Fibroblast of skin of left quadriceps (primary cell): ENCODE measurements at places on chromosomes 4 and X.

- no peak for DNase-seq
Measured at GRCh38 chr4:146211440-146211839, 2.9 kb upstream of the REELD1 start.

DNA sequence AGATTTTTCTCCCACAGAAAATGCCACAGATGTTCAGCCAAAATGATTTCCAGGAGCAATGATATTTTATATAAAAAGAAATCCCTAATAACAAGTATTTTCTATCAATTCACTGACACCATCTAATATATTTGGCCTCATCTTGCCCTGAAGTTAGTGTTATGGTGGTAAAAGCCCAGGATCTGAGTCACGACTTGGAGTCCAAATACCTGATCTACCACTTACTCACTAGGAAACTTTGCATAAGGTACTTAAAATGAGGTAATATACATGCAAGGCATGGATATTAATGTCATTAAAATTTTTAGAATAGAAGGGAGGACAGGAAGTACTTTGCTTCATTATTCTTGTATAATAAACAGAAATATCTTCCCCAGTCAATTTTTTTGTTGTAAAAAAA is 16.3 kb downstream of the PPP3CA start:
- DNase-seq = no peak

DNA sequence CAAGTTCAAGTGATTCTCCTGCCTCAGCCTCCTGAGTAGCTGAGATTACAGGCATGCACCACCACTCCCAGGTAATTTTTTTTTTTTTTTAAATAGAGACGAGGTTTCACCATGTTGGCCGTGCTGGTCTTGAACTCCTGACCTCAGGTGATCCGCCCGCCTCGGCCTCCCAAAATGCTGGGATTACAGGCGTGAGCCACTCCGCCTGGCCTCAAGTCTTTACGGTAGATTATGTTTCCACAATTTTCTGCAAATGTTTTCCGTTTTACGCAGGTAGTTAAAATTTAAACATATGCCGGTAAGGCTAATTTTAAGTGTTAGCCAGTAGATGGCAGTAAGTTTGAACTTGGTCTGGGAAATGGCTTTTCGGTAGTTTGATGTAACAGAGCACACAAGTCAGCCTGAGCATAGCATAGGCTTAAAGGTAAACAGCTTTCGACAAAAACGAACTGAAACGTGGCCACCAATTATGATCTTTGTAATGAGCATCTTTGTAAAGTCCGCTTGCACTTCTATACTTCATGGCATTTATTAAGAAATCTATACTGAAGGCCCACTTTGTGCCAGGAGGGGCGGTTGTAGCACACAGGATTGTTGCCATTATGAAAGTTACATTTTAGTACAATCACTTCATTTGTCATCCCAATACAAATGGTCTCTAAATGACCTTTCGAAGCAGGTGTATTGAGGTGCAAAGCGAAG is 31.1 kb downstream of the CCKAR start:
- DNase-seq = peak; percentile 30

- DNase-seq = no peak
Measured at GRCh38 chrX:13659063-13659462, 6.1 kb downstream of the TCEANC start.

GRCh38 chr4:48683784-48684666 is 96.1 kb downstream of the FRYL start:
- no peak for DNase-seq

GRCh38 chr4:172842779-172843178 is 325.8 kb upstream of the GALNT7 start:
- no peak for DNase-seq

GRCh38 chrX:107204068-107204605 is 2.1 kb downstream of the NUP62CL start:
- no peak for DNase-seq

DNA sequence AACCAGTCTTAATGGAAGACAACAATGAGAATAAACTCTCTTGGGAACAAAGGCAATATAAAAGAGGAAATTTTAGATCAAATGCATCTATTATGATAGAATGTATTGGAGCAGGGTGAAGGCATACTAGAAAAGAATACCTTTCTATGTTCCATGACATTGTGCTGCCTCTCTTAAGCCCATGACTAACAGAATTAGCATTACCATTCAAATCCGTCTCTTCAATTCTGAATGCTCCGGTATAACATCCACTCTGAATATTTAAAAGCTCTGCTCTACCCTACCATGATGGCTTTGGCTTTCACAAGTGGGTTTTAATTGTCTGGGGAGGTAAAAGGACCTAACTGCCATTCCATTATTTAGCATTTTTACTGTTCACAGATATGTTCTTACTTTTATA is 1878.4 kb downstream of the ARAP2 start:
- no peak for DNase-seq

DNA sequence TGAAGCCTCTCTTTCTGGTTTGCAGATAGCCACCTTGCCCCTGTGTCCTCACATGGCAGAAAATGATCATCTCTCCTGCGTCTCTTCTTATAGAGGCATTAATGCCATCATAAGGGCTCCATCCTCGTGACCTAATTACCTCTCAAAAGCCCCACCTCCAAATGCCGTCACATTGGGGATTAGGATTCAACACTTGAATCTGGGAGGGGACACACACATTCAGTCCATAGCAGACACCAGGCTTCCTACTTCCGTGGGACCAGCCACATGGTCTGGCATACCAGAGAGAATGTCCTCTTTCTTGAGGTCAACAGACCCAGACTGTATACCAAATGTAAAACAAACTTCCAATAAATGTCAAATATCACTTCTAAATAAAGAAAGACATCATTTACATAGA is 82.3 kb upstream of the S100G start:
- DNase-seq = no peak

- DNase-seq = no peak
Measured at GRCh38 chr4:72969976-72970375, 99.5 kb downstream of the COX18 start.

GRCh38 chr4:2943364-2944090 is 19.7 kb downstream of the NOP14 start:
- no peak for DNase-seq

GRCh38 chrX:48910926-48911411 is 477 bp downstream of the SLC35A2 start:
- no peak for DNase-seq

DNA sequence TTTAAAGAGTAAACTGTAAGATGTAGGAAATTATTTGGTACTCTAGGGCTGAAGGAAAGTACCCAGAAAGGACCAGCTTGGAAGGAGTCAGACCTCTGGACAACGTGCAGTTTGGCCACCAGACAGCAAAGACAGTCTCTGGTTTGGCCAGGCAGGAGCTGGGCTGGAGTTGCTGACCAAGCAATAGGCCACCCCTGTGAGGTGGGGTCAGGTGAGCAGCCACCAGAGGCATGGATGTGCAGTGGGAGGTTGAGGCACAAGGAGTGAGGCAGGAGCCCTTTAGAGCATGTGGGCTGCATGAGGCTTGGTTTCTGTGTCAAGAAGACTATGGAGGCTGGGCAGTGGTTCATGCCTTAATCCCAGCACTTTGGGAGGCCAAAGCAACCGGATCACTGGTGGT is 17.7 kb upstream of the MRFAP1 start:
- DNase-seq = no peak

DNA sequence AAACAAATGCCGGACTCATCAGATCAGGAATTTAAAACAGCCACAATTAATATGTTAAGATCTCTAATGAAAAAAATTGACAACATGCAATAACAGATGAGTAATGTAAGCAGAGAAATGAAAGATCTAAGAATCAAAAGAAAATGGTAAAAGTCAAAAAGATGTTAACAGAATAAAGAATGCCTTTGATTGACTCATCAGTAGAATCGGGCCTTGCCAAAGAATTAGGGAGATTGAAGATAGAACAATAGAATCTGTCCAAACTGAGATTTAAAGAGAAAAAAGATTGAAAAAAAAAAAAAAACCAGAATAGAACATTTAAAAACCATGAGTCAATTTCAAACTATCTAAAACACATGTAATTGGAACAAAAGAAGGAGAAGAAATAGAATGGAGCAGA is 25.9 kb upstream of the GUCY1A1 start:
- no peak for DNase-seq

DNA sequence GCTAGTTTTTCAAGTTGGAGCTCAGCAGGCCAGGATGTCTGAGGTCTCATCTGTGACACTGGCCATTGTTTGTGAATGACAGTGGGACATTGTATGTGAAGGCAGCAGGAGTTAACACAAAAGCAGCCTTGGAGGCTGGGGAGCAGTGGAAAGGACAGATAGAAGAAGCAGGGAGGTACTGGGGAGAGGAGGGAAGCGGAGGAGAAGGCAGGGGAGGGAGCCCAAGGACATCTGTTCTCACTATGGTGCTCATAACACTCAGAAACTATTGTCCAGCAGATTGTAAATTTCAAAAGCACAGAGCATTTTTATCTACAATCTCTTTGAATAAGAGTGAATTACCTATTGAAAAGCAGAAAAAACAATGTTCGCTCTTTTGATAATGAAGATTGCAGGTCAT is 253.6 kb upstream of the DIPK2B start:
- DNase-seq = no peak

- peak; percentile 20 for DNase-seq
Measured at GRCh38 chr4:102535398-102536082, 34.4 kb downstream of the NFKB1 start.

DNA sequence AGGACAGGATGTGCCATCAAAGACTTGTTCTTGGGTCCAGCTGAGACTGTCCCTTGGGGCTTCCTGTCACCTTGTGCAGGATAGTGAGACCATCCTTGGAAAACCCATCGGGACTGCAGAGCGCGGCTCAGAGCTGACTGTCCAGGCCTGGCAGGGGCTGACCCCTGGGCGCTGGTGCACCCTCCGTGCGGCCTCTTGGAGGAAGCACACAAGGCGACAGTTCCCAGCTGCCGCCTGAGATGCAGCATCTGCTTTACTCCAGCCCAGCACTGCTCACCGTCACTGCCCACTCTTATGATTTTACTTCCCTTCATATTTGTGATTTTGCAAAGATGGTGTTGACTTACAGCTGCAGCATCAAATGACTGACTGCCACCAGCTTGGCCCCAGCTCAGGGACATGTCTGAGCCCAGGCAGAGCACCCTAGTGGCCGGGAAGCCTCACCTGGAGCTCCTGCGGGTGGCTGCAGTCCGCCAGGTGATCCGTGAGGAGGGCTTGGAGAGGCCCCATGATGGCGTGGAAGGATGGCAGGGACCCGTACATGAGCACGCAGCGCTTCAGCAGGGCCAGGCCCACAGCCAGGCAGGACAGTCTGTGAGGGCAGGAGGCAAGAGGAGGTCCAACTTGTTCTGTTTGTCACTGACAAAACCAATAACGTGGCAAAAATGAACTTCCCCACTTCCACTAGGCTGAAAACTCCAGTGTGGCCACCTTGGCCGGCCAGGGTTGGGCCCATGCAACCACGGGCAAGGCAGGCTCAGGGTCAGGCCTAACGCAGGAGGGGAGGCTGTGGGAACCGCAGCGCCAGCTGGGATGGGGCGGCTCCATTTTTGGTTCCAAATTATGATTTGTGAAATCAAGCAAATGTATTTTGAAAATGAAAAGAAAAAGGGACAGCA is 21.8 kb downstream of the NOP14 start:
- DNase-seq = no peak

- no peak for DNase-seq
Measured at GRCh38 chr4:143291314-143291713, 45.4 kb upstream of the GAB1 start.

DNA sequence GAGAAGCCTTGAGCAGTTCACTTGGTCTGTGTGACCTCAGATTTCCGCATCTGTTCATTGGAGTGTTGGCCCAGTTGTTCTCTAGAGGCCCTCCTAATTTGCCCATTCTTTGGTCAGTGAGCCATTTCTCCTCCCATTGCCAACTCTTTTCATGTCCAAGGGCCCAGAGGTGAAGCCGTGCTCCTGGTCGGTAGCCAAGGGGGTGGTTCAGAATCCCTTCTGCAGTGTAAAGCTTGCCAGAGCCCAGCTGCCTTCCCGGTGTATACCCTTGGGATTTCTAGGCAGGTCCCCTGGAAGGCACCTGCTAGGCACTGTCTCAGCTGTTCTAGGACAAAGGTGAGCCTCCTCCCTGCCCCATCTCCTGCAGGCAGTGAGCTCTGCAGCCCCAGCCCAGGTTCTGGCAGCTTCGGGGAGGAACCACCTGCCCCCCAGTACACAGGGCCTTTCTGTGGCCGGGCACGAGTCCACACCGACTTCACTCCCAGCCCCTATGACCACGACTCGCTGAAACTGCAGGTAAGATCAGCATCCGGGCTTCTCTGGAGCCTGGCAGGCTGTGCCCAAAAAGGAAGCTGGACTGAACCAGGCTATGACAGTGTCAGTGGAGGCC is 12.3 kb downstream of the SASH3 start:
- no peak for DNase-seq

- DNase-seq = no peak
Measured at GRCh38 chrX:65871671-65872311, 168.1 kb downstream of the VSIG4 start.

DNA sequence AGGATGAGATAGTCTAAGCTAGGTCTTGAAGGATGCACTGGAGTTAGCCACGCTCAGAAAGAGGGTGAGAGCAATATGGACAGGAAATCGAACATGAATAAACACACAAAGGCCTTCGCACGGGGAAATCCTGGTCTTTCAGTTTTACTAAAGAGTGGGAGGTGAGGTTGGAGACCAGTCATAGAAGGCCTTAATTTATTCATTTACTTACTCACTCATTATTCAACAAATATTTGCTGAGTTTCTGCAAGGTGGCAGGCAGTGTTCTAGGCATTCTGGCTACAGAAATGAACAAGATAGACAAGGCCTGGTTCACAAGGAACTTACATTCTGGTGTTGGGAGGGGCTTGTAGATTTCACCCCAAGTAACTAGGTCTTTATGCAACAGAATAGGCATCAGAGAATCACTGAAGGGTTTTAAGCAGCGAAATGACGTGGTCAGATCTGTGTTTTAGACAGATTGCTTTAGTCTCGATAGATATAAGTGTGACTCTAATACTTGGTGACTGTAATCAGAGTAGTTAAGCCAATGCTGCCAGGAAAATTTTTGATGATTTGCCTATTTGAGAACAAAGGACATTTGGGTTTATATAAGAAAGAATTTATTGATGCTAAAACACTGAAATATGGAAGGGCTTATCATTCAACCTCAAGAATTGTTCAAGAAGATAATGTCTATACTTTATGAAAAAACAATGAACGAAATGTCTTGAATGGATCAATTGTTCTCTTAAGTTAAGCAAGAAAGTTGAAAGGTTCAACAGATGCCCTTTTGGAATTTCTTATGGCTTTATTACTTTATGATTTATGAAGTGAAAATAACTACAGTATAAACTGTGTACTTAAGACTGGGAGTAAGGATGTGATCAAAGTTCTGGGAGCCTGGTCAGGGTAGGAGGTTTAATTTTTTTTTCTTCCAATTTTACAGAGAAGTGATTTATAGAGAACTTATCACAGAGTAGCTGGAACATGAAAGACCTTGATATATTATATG is 184.4 kb upstream of the CASK start:
- DNase-seq = no peak
